ENCODE measurements at places on chromosomes 13 and 19.

DNA sequence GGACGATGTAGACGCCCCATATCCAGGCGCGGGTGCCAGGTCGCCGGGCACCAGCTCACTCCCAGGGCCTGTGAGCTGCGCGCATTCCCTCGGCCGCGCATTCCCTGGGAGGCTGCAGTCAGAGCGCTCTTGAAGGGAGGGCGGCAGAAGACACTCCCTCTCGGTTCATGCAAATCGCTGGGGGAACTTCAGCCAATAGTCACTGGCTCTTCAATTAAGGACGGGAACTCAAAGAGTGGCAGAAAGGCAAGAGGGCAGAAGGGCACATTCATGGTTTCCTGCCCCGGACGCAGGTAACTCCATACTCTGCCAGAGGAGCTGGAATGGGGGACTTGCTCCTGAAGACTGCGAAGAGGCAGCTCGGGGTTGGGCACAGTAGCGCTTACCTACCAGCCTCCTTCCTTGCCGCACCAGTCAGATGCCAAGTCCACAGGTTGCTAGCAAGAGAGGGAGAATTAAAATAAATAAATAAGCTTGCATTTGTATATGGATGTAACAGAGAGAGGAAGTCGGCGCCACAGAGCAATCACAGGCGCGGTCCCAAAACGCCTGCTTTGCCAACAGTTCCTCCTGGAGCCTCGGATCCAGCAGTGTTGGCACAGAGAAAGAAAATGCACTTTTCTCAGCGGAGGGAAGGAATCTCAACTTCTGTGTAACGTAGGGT, 459 bp downstream of the PCDH20 start:
- no peak for DNase-seq

- peak; percentile 78 for DNase-seq
Measured at GRCh38 chr19:1566392-1567115, 1.6 kb downstream of the MEX3D start.

DNA sequence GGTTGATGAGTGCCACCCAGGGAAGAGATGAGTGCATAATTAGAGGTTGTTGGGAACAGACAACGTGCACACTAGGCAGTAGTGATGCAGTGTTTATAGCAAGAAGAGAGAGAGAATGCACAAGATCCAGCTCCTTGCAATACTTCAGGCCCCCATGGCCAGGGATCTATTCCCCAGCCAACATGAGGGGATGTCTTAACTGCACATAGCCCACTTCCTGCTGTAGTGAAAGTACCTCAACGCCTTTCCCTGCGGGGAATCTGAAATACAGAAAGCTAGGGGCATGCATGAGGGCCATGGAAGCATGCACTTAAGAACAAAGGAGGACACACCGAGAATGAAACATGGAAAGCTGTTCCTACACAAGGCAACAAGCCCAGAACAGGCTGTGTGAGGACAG, 636.7 kb upstream of the GPC6 start:
- DNase-seq = no peak

DNA sequence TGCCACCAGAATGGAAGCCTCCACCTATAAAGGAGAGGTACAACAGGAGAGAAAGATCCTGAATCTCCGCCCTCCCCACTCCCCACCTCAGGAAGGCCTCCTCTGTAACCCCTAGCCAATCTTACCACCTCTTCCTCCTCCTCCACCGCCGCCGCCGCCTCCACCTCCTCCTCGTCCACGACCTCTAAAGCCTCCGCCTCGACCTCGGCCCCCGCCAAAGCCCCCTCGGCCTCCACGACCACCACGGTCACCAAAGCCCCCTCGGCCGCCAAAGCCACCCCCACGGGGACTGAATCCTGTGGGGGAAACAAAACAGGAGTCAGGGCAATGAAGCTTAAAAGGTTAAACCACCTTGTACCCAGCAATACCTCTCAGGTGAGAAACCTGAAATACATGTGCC, 5.7 kb downstream of the FBL start:
- DNase-seq = no peak

GRCh38 chr19:40303765-40304164, 18.6 kb upstream of the AKT2 start:
- DNase-seq = no peak

DNA sequence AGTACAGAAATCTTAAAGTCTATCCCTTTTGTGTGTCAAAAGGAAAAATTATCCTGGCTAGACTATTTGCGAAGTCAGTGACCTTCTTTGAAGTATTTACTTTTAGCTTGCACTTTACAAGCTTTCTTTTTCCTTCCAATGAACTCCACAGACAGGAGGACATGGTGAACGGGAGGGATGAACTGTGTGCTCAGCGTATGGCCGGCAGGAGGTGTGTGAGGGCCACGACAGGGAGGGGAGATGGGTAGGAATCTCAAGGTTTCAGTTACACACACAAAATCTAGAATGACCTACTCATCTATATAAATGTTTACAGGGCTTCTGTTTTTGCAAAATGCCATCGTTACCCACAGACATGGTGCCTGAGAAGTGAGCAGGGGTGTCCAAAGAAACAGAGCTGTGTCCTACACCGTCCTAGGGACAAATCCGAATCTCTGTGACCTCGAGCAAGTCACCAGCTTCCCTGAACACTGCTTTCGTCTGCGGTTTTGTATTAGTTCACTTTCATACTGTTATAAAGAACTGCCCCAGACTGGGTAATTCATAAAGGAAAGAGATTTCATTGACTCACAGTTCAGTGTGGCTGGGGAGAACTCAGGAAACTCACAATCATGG, 537.2 kb downstream of the LIG4 start:
- peak; percentile 11 for DNase-seq

GRCh38 chr13:78660495-78660857, 1.5 kb upstream of the OBI1 start:
- DNase-seq = peak; percentile 3

GRCh38 chr19:660793-661426, 2.1 kb downstream of the RNF126 start:
- no peak for DNase-seq

- no peak for DNase-seq
Measured at GRCh38 chr13:113975416-113975815, 1.5 kb upstream of the C13orf46 start.

- peak; percentile 80 for DNase-seq
Measured at GRCh38 chr13:28318496-28318895, 176.4 kb downstream of the FLT1 start.

- peak; percentile 5 for DNase-seq
Measured at GRCh38 chr13:91381371-91381770, 17.1 kb upstream of the GPC5 start.

DNA sequence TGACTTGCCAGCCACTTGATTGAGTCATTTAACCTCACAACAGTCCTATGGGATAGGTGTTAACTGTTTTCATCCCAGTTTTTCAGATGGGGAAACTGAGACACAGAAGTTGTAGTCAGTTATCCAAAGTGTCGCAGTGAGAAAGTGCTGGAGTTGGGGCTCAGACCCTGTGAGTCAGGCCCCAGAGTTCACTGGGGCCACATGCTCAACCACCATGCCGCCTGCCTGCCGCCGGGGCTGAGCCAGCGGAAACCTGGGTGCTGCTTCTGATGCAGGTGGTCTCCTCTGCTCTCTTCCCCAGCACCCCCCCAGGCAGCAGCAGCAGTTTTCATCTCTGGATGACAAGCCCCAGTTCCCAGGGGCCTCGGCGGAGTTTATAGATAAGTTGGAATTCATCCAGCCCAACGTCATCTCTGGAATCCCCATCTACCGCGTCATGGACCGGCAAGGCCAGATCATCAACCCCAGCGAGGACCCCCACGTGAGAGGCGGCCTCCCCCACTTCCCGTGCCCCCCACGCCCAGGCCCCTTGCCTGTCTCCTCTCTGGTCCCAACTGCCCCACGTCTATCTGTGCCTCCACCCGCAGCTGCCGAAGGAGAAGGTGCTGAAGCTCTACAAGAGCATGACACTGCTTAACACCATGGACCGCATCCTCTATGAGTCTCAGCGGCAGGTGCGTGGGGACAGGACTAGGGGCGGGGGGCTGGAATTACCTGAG, 12.9 kb downstream of the BCKDHA start:
- no peak for DNase-seq

- no peak for DNase-seq
Measured at GRCh38 chr19:29587059-29587458, 19.0 kb upstream of the POP4 start.

DNA sequence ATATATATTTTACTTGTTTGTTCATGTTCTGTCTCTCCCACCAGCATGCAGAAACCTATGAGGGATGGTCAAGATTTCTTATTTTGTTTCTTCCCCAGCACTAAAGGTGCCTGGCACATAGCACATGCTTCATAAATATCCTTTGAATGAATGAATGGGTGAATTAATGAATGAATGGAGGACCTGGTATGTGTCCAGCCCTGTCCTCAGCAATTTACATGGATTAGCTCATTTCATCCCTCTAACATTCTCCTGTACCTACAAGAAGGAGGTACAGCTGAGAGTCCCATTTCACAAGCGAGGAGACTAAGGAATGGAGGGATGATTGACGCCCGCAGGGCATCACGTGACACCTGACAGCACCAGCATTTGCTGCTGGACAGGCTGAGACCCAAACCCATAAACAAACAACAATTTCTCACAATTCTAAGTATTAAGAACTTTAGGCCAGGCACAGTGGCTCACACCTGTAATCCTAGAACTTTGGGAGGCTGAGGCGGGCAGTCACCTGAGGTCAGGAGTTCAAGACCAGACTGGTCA, 6.8 kb upstream of the BCAT2 start:
- no peak for DNase-seq

DNA sequence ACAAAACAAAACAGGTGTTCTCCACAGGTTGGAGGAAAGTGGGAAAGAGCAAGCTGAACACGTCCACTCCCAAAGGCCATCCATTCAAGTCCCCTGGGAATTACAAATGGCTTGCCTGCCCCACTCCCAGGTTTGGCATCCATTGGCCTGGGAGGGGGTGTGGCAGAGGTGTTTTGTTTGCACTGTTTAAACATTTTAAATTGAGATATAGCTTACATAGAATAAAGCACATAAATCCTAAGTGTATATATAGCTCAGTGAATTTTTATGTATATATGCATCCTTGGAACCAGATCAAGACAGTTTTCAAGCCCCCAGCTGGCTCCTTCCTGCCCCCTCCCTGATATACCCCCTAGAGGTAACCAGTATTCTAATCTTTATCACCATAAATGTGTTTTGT, 12.7 kb downstream of the SLC25A42 start:
- DNase-seq = no peak

GRCh38 chr19:5537870-5538269, 29.9 kb downstream of the TINCR start:
- no peak for DNase-seq

GRCh38 chr13:99347911-99348451, 40.8 kb upstream of the GPR183 start:
- peak; percentile 3 for DNase-seq

DNA sequence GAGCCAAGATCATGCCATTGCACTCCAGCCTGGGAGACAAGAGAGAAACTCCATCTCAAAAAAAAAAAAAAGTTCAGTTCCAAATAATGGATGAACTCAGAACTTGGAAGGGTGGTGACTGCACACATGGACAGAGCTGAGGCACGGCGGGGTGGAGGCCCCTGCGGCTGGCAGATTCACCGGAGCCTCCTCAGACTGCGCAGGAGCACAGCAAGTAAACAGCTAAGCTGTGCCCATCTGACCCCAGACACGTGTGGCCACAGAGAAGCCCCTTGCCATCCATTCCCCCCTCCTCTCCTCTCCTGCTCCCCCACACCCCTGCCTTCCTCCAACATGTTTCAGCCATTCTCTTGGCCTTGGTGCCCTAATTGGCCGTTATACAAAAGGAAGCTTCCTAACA, 15.6 kb upstream of the PROZ start:
- no peak for DNase-seq
